ENCODE measurements at places on chromosomes 5 and 9.

GRCh38 chr5:124575725-124576124 is 170.7 kb downstream of the ZNF608 start:
- no peak for DNase-seq

DNA sequence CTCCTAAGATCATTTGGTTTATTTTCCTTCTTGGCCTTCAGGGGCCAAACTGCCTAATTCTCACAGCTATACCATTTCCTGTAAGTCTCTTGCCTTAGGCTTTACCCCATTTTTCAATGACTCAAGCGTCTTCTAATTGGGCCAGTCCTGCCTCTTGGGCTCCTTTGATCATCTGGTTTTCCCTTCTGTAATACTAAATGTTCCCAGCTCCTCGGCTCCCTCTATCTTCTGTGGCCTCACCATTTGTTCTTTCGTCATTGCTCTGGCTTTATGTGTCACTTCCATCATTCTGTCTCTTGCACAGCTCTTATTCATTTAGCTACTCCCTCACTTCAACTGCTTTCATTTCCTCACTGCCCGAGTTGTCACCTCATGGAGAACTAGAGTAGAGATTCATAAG is 14.5 kb upstream of the SPINK7 start:
- no peak for DNase-seq

DNA sequence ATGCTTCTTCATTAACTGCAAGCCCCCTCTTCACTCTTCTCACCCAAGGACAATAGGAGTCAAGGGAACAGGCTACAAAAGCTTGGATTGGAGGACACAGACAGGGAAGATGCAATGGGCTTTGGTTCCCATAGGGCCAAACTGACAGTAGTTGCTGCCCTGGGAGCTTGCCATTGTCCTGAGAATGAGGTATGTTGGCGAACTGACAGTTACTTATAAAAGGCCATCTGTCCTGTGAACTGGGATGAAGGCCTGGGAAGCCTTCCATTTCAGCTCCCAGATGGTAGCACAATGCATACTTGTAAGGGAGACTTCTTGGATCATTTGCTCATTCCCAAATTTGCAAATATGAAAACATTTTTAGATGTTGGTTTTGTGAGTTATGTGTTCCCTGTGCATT is 88.9 kb downstream of the SNCAIP start:
- DNase-seq = no peak

GRCh38 chr5:163571744-163572143 is 66.3 kb downstream of the MAT2B start:
- no peak for DNase-seq

Data from stimulated activated CD4-positive, alpha-beta T cell treated with anti-CD3 and anti-CD28 coated beads, Interleukin-1b, Interleukin-23, amount 100 ng/mL, for 4 hours (primary cell).